ENCODE measurements at places on chromosomes 3 and 15. TPM values are rescaled to one million over a fixed set of nuclear protein-coding genes. Genes with fewer than 3 reads are reported as not detected.

DNA sequence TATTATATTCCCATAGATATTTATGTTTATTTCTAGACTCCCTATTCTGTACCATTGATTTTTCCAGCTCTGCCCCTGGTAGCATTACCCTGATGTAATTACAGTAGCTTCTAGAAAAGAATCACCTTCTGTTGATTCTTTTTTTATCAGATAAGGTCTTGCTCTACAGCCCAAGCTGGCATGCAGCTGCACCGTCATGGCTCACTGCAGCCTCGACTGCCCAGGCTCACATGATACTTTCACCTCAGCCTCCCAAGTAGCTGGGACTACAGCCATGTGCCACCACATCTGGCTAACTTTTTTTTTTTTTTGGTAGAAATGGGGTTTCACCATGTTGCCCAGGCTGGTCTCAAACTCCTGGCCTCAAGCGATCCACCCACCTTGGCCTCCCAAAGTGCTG lies 41.8 kb downstream of the SLC24A1 start:
- H3K27me3 ChIP-seq, result no peaks in the 10 kb centered on the region
- peaks cover 42% of the 10 kb centered on the region for H3K36me3 ChIP-seq

The ASB14 gene
- total RNA-seq, result not detected

DNA sequence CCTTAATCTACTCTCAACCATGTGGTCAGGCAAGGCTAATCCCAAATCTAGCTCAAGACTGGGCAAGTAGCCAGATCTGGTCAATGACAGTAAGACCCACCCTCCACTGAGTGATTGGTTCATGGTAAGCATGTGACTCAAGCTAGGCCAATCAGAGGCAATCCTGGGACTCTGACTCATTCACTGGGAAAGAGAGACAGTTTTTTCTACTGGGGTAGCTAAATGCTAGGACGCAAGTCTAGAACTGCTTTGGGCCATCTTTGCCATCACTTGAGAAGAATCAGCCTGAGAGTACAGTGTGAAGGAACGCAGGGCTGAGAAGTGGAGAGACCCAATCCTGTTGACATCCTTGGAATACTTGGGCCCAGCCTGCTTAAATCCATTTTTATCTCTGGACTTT lies 9.4 kb upstream of the RAD18 start:
- no peaks in the 10 kb centered on the region for H3K36me3 ChIP-seq
- peaks cover 5% of the 10 kb centered on the region for H3K4me1 ChIP-seq
- peaks cover 23% of the 10 kb centered on the region for H3K27me3 ChIP-seq
- H3K4me3 ChIP-seq, result no peak overlapping the region

GRCh38 chr3:185730550-185730949 lies 94.3 kb downstream of the IGF2BP2 start:
- H3K36me3 ChIP-seq, result no peaks in the 10 kb centered on the region
- no peak overlapping the region for H3K27ac ChIP-seq

The AGBL1 gene
- not detected for total RNA-seq

The NBEAL2 gene
- 89.3 TPM for total RNA-seq

GRCh38 chr15:65818927-65819562 lies 27.0 kb upstream of the DENND4A start:
- no peak overlapping the region for H3K4me3 ChIP-seq
- H3K4me1 ChIP-seq, result peaks cover 16% of the 10 kb centered on the region
- H3K27ac ChIP-seq, result peak overlapping the region; percentile 83
- H3K36me3 ChIP-seq, result no peaks in the 10 kb centered on the region
- no peaks in the 10 kb centered on the region for H3K27me3 ChIP-seq

- no peak overlapping the region for H3K27ac ChIP-seq
- H3K4me1 ChIP-seq, result no peaks in the 10 kb centered on the region
- no peak overlapping the region for H3K4me3 ChIP-seq
- no peaks in the 10 kb centered on the region for H3K36me3 ChIP-seq
- H3K27me3 ChIP-seq, result no peaks in the 10 kb centered on the region
- DNase-seq, result no peak
Observed at GRCh38 chr3:46132565-46132964, 75.5 kb downstream of the CCR1 start.

- H3K4me1 ChIP-seq, result peaks cover 4% of the 10 kb centered on the region
- DNase-seq, result no peak
- no peak overlapping the region for H3K27ac ChIP-seq
- no peak overlapping the region for H3K4me3 ChIP-seq
- no peaks in the 10 kb centered on the region for H3K36me3 ChIP-seq
Observed at GRCh38 chr3:24182756-24183155, 237.7 kb downstream of the NR1D2 start.

DNA sequence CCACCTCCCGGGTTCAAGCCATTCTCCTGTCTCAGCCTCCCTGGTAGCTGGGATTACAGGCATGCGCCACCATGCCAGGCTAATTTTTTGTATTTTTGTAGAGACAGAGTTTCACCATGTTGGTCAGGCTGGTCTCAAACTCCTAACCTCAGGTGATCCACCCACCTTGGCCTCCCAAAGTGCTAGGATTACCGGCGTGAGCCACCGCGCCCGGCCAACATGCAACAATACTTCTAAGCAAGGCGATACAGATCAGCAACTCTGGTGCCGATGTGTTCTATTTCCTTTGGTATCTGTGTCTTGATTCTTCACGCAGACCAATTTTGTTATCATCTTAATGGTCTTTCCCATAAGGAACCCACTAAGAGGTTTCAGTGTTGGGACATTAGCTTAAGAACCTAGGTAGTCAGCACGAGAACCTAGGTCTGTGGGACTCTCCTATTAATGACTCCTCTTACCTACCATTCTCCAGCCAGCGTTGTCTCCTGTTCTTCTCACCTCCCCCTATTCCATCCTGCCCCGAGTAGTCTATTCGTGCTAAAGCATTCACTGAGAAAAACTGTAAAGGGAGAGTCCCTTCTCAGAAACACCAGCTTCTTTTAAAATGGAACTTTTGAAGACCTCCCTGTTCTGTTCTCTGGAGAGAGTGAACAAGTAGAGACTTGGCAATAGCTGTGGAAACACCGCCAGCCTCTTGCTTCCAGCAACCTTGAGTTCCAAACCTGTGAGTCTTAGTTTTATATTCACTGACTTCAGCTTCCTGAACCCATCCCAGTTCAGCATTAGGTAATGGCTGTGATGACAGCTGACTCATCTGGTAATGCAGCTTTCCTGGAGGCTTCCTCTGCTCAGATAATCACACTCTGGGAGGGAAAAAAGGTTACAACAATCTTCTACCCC lies 61.2 kb downstream of the TSC22D2 start:
- no peaks in the 10 kb centered on the region for H3K36me3 ChIP-seq
- H3K27ac ChIP-seq, result peak overlapping the region; percentile 93
- peaks cover 15% of the 10 kb centered on the region for H3K4me1 ChIP-seq
- peak; percentile 33 for DNase-seq

The FAM131A gene
- 8.9 TPM for total RNA-seq

DNA sequence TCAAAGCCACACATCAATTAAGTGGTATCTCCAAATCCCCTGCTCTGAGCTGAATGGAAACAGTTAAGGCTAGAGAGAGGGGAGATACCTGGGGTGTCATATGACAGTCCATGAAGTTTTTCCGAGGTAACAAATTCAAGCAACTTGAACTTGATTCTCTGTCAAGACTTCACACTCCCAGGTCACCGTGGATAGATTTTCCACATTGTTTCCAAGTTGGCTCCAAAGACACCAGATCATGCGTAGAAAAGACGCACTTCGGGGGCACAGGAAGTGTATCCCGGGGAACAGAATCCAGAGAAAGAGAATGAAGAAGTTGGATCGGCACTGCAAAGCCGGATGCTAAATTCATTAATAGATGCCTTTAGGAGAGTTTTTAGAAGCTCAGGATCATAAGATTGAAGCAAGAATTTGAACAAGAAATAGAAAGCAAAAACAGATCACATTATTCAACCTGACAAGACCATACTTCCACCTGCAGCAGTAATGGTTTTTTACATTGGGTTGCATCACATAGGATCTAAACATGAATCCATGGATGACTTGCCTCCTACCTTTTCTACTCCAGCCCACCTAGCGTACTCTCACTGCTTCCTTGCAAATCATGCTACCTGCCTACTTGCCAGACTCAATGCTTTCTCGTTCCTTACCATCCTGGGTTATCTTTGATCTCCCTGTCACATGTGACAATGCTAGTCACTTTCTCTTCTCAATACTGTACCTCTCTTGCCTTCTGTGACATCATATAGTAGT lies 253.0 kb upstream of the ADAMTS9 start:
- no peaks in the 10 kb centered on the region for H3K36me3 ChIP-seq
- DNase-seq, result no peak
- no peaks in the 10 kb centered on the region for H3K4me1 ChIP-seq
- no peak overlapping the region for H3K4me3 ChIP-seq

The DIS3L gene
- total RNA-seq, result 16.9 TPM

- no peaks in the 10 kb centered on the region for H3K4me1 ChIP-seq
- H3K27ac ChIP-seq, result no peak overlapping the region
- DNase-seq, result no peak
Observed at GRCh38 chr3:159609625-159610024, 379.0 kb upstream of the IL12A start.

DNA sequence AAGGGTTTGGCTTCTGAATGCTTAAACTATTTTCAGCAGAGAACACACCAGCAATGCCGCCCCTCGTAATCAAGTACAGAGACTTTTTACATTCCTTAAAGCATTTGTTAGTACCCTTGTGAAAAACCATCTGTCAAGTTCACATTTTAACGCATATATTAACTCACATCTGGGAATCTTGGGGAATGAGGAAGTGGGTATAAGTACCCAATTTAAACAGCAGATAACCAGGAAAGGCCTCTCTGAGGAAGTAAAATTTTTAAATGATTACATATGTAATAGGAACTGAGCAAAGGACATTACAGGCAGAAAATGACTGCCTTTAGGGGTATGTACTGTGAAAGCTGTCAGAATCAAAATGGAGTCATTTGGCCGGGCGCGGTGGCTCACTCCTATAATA lies 12.8 kb upstream of the CFAP44 start:
- no peak overlapping the region for H3K27ac ChIP-seq
- H3K36me3 ChIP-seq, result peaks cover 6% of the 10 kb centered on the region
- no peaks in the 10 kb centered on the region for H3K4me1 ChIP-seq
- no peak overlapping the region for H3K4me3 ChIP-seq

- H3K27ac ChIP-seq, result no peak overlapping the region
- no peak for DNase-seq
- no peaks in the 10 kb centered on the region for H3K36me3 ChIP-seq
- H3K27me3 ChIP-seq, result peaks cover 12% of the 10 kb centered on the region
- no peak overlapping the region for H3K4me3 ChIP-seq
- H3K4me1 ChIP-seq, result peaks cover 8% of the 10 kb centered on the region
Observed at GRCh38 chr3:40995271-40995670, 204.0 kb upstream of the CTNNB1 start.

DNA sequence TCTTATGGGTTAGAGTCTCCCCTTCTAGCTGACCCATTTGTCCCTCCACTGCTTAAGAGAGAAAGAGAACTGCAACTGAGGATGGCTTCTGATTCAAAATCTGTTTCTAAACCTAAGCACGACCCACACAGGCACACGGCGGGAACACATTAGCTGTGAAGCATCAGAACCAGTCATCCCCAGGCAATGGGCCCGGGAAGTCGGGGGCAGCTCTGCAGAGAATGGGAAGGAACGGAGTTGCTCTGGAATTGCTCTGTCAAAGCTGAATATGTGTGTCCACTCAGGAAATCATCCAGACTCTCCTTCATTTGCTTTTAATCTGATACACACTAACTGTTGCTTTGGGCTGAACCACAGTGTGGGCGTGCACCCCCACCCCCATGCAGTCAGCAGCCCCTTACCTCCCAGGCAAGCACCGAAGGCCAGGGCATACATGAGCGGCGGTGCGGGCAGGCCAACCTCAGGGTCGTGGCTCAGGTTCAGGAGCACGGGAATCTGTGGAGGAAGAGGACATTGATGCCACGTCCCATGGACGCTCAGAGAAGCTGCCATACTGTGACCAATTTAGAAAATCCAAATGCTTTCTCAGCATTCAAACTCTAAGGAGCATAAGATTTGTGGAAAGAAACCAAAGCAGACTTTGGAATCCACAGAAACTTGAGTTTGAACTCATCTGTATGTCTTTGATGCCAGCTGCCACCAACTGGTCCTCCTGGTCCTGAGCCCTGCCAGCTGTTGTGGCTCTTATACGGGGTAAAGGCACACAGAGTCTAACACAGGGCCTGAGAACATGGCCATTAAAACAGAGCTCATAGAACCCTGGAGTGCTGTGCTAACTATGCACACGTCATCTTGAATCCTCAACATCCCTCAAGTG lies 247.9 kb downstream of the OCA2 start:
- no peaks in the 10 kb centered on the region for H3K4me1 ChIP-seq
- DNase-seq, result no peak
- H3K36me3 ChIP-seq, result no peaks in the 10 kb centered on the region
- peaks cover 26% of the 10 kb centered on the region for H3K27me3 ChIP-seq
- H3K27ac ChIP-seq, result no peak overlapping the region
